ENCODE measurements at places on chromosomes 2 and 18.

GRCh38 chr2:231671270-231672050 lies 36.9 kb upstream of the PTMA start:
- DNase-seq = peak; percentile 90

DNA sequence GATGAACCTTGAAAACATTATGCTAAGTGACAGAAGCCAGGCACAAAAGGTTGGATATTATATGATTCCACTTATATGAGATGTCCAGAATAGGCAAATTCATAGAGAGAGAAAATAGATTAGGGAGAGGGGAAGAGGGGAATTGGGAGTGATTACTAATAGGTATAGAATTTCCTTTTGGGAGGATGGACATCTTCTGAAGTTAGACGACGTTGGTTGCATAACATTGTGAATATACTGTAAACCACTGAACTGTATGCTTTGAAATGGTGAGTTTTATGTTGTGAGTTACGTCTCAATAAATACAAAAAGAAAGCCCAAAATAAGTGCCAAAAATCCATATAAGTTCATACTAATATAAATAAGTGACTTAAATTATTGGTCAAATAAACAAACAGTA lies 18.6 kb upstream of the CYP26B1 start:
- DNase-seq = no peak

DNA sequence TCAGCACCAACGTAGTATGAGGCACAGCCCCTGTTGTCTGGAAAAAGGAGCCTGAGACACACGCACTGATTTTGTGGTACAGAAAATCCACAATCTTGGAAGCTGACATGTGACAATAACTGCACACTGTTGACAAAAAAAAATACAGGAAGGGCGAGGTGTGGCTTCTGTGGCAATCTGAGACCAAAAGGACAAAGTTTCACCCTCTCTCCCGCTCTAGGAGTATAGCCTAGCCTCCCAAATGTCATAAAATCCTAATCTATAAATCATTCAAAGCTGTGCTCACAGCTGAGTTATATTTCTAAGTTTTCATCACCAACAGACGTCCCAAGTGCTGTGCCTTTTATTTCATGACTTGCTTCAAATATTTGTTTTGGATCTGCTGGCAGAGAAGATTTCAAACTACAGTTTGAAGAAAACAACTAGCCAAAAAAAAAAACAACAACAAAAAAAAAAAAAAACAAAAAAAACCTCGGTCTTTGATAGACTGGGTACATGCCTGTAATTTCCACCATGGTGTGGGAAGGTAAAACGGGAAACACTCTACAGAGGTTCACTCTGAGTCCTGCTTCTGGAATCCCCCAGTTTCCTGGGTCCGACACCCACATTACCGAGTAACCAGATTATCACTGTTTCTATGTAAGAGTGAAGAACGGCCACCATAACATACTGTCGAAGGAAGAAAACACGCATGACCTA lies 61.0 kb downstream of the C2orf76 start:
- DNase-seq = peak; percentile 25

DNA sequence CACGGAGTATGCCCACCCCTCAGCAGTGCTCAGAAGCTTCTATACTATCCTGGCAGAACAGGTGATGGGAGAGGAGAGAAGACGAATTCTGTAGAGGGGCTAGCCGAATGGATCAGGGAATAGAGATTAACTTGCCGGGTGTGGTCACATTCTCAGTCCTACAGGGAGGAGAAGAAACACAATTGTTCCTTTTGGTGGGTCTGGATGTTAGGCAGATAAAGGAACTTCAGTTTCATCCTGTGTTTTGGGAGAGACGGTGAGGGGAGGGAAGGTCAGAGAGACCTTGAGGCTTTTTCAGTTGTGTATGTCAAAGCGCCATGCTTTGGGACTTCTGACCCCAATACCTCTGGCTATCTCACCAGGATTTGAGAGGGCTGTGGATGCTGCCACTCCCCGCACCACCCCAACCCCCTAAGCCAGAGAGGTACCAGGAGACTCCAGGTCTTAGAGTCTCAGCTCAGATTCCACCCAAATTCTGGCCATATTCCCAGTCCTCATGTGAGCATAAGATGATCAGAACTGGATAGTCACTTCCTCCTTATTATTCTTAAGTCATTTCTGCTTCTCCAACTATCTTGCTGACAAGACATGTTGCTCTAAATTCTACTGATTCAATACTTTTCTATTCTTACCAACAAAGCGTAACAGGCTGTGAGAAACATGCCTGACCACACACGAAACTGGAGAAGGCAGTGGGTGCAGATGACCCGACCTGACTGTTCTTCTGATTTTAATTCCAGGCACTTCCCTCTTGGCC lies 2.3 kb upstream of the TMEM37 start:
- DNase-seq = peak; percentile 61

DNA sequence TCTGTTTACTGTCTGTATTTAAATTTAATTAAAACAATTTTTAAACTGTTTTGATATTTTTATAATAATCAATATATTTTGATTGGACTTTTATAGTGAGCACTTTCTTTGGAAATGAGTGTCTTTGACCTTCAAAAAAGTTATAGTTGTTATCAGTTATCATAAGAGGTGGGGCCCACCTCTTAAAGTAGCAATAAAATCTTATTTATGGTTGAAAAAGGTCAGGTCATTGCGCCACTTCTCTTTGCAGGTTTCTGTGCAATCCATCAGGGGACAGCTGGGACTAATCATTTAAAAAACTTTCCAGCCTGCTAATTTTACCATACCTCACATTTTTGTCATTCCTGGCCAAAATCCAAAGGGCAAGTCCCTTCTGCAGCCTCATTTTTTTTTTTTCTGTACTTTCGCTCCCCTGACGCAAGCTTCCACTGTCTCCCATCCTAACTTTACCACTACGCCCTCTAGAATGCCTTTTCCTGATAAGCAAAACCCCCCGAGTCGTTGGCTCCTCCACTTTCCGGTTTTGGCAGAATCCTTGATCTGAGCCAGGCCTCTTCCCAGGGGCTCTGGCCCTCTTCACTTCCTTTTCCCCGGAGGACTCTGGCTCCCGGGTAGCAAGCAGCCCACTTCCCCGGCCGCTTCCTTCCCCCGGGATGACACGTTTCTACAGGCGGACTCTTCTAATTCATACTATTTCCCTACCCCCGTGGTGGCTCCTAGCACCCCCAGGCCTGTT lies 1.1 kb upstream of the SEH1L start:
- DNase-seq = peak; percentile 21

DNA sequence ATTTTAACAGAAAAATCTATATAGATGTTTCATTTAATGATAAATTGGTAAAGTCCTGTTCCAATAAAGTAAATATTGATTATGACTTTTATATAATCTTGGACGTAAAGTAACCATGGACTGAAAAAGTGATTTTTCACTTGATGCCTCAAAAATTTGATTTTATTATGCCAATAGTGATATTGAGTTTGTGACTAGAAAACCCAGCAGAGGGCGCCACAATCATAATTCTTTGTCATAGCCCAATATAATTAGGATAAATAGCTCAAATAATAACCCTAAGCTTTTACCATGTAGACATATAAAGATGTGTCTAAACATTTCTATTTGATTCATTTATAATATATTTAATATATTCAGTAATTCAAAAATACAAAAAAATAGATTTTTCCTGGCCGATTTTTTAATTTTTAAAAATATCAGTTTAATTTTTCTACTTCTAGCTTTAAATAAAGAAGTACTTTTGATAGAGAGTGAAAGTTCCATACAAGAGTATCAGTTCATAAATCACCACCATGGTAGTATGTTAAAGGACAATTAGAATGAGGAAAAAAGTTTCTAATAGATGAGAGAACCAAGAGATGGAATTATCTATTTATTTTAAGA lies 30.7 kb downstream of the CAMKMT start:
- DNase-seq = peak; percentile 55

DNA sequence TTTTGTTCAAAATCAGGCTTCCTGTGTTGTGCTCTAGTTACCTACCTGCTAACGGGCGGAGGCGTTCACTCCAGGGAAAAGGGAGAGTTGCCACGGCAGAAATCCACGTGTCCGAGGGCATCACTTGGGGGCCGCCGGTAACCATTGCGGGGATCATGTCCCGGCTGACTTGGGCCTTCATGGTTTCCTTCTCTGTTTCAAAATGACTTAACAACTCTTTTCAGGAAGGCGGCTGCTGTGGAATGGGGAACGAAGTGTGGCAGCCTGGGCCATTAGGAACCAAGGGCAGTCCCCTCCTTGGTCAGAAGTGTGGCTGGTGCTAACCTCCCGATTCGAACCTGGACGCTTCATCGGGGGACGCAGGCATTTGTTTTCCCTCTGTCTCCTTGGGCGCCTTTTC lies 56.8 kb downstream of the INPP5D start:
- DNase-seq = no peak
